Activated T-helper 1 cell treated with anti-CD3 and anti-CD28 coated beads, Interleukin-12 subunit alpha, Interleukin-12 subunit beta, Interleukin-2, Interleukin-4 antibody, amounts not matched to agents 30 ng/mL and 10 ng/mL and 1 ng/mL, durations not matched to agents 14 hours and 24 hours and 36 hours (primary cell): ENCODE measurements at places on chromosomes 16 and 17.
A peak's percentile ranks its signal among the peaks of the same experiment; 100 is the strongest.

GRCh38 chr16:56319376-56319775 lies 106.0 kb downstream of the AMFR start:
- no peak for DNase-seq

DNA sequence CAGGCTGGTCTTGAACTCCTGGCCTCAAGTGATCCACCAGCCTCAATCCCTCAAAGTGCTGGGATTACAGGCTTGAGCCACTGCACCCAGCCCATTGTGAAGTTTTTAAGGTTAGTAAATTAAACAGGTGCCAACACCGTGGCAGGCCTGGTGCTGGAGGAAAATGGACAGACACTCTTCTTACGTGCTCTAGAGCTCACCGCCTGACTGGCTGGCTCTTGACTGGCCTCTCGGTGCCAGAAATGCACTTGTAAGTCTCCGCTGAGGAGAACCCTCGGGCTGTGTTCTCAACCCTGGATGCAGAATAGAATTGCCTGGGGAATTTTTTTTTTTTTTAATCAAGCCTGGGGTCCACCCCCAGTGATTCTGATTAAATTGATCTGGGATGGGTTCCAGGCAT lies 10.3 kb upstream of the HAS3 start:
- no peak for DNase-seq

GRCh38 chr17:62966426-62967204 lies 580 bp downstream of the TANC2 start:
- no peak for DNase-seq

GRCh38 chr17:27904114-27904513 lies 10.9 kb upstream of the LYRM9 start:
- DNase-seq, result no peak

DNA sequence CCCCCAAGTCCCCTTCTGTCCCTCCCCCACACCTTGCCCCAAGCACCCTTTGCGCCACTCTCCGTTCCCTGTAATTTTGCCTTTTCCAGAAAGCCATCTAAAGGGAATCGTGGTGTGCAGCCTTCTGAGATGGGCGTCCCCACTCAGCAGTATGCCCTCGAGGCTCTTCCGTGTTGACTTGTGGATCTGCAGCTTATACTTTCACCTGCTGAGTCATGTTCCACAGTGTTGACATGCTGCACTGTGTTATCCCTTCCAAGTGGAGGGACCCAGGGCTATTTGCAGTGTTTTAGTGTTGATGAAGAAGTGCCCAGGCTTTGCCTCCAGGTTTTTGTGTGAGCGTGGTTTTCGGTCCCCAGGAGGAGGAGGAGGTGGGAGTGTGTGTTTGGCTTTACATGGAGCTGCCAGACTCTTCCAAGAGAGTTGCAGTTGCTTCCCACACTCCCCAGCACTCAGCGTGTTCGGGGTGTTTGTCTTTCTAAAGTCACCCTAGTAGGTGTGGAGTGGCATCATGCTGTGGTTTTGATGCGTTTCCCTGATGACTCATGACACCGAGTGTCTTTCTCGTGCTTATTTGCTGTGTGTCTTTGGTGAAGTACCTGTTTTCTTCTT lies 32.1 kb upstream of the JPT2 start:
- DNase-seq, result peak; percentile 38

DNA sequence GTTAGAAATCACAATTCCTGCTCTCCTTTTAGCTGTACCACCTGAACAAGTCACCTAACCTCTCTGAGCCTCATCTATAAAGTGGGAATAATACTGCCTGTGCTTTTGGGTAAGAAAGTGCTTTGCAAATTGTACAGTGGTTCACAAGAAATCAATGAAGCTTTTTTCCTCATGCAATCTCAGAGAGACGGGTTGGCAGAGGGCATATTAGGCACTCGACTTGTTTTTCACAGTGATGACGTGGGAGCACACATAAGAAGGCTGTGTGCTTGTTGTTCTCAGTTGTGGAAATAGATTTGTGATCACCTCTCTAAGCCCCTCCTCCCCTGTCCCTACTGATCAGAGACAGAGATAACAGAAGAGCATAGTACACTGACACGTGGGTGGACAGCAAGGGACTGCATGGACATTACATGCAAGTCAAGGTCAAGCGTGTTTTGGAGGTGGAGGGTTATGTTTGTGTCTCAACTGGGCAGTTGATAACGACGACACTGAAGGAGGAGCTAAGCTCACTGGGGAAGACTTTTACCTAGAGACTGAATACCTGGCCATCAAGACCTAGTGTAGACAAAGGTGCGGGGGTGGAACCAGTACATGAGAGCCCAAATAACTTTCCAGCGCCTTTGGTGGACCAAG lies 1.7 kb upstream of the GPT2 start:
- DNase-seq, result no peak

- no peak for DNase-seq
Measured at GRCh38 chr17:44997733-44998520, 29.8 kb upstream of the C1QL1 start.

DNA sequence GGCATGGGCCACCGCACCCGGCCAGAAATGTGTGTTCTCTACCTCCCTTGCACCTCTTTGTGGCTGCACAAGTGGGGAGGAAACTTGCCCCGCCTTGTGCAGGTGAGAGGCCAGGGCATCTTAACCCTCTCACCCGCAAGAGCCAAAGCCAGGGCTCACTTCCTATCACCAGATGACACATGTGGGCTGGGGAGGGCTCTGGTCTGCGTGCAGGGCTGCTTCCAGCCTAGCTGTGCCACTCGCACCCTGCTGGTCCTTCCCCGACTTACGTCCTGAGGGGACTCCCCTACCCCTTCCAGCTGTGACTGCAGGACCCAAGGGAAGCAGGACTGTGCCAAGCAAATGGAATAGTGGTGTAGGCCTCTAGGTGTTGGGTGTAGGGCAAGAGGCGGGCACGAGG lies 6.9 kb downstream of the MIEF2 start:
- DNase-seq, result no peak

- no peak for DNase-seq
Measured at GRCh38 chr17:31486351-31487062, 95.0 kb downstream of the RAB11FIP4 start.

- no peak for DNase-seq
Measured at GRCh38 chr16:82368041-82368440, 198.0 kb upstream of the MPHOSPH6 start.

DNA sequence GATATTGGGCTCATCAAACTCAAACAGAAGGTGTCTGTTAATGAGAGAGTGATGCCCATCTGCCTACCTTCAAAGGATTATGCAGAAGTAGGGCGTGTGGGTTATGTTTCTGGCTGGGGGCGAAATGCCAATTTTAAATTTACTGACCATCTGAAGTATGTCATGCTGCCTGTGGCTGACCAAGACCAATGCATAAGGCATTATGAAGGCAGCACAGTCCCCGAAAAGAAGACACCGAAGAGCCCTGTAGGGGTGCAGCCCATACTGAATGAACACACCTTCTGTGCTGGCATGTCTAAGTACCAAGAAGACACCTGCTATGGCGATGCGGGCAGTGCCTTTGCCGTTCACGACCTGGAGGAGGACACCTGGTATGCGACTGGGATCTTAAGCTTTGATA lies 2.6 kb upstream of the HPR start:
- DNase-seq, result no peak

DNA sequence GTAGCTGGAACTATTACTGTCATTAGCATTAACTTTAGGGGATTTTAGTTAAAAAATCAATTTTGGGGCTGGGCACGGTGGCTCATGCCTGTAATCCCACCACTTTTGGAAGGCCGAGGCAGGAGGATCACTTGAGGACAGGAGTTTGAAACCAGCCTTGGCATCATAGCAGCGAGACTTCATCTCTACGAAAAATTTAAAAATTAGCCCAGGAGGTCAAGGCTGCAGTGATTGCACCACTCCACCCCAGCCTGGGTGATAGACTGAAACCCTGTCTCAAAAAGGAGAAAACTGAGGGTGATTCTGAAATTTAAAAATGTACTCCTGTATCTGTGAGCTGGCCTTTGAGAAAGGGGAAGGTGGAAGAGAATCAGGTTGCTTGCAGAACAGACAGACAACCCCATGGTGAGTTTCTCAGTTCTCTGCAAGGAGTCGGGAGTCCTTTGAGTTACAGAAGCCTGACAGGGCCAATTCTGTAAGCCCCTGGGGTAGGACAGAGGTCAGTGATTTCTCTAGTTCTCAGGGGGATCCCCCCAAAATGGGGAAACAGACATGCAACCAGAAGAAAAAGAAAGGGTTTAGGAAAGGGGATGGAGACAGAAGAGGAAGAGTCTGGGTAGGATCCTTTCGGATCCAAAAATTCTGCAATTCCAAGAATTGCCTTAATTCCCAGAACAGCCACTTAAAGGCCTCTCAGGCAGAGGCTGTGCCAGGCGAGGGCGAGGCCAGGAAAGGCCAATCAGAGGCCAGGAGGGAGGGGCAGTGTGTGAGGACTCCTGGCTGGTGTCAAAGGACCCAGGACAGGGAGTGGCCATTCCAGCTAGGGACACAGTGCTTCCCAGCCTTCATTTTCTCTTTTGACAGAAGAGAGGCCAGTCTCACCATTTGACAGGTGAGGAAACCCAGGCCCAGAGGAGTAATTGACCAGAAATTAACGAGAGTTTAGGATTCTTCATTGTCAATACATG lies 6.7 kb downstream of the NUPR1 start:
- no peak for DNase-seq

DNA sequence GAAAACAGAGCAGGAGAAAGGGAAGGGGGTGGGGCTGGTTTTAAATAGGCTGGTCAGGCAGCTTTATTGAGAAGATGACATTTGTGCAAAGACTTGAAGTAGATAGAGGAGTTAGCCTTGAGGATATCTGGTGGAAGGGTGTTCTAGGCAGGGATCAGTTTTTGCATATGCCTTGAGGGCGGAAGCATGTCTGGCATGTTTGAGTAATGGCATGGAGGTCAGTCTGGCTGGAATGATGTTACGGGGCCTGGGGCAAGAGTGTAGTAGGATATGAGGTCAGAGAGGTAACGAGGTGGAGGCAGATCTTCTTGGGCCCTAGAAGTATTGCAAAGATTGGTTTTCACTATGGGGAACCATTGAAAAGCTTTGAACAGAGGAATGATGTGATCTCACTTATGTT lies 4.8 kb downstream of the RABEP1 start:
- DNase-seq, result no peak

DNA sequence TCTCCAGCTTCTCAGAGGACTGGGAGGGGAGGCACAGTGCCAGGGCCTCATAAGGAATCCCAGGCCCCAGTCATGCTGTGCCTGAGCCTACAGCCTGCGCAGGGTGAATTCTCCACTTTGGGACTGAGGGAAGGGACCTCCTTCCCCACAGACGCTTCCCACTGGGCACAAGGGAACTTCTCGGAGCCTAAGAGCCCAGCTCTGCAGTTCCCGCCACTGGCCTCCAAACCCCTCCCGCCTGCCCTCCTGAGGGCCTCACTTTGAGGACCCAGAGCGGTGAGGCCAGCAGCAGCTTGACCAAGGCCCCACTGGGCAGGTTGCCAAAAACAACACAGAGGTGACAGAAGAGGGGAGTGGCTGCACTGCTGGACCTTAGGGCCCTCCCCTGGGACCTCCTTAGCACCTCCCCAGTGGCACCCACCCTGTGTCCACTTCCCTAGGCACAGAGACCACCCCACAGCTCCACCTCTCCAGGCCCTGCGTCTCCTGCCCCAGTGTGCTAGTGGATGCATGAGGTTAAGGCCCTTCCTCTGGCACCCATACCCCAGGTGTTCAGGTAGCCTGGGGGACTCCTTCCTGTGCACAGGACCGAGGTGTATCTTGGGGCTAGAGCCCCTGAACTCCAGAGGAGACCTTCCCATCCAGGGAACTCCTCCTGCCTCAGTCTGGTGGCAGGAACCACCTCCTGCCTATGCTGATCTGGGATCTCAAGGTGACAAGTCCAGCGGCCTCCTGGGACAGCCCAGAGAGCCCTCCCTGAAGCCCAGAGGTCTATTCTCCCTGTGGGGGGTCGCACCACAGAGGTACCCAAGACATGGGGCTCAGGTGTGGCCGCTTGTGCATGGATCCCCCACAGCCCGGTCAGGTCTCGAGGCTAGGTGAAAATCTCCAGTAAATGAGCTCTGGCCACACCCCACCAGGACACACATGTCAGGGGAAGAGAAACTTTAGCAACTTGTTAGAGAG lies 3.4 kb downstream of the CASKIN2 start:
- DNase-seq, result no peak

- DNase-seq, result no peak
Measured at GRCh38 chr17:2040942-2041560, 771 bp upstream of the OVCA2 start.

DNA sequence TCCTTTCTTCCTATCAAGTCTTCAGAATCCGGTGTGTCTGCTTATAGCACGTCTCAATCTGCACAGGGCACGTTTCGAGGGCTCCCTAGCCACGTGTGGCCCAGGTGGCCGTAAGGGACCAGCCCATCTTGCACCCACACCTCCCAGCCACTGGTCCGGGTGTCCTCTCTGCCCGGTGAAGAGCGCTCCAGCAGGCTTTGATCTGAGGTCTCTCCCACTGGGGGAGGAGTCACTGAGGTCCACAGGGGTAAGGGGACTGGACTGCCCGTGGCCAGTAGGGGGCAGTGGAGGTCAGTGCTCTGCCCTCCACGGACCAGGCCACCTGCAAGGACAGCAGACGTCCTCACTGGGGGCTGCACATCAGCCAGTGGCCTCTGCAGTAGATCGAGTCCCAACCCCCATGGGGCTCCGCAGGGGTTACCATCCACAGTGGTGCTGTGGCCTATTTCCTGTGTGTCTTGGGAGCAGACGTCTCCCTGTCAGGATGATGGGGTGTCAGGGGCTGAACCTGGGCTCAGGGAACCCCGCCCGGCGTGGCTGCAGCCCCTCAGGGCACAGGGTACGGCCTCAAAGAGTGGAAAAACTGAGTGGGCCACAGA lies 204.1 kb upstream of the CIBAR2 start:
- peak; percentile 28 for DNase-seq
